ENCODE measurements at places on chromosomes 1 and 21.
A peak's percentile ranks its signal among the peaks of the same experiment; 100 is the strongest.

- peak; percentile 71 for DNase-seq
Measured at GRCh38 chr1:220843481-220844011, 35.7 kb upstream of the HLX start.

GRCh38 chr1:221774054-221774842, 32.4 kb upstream of the DUSP10 start:
- DNase-seq: no peak

DNA sequence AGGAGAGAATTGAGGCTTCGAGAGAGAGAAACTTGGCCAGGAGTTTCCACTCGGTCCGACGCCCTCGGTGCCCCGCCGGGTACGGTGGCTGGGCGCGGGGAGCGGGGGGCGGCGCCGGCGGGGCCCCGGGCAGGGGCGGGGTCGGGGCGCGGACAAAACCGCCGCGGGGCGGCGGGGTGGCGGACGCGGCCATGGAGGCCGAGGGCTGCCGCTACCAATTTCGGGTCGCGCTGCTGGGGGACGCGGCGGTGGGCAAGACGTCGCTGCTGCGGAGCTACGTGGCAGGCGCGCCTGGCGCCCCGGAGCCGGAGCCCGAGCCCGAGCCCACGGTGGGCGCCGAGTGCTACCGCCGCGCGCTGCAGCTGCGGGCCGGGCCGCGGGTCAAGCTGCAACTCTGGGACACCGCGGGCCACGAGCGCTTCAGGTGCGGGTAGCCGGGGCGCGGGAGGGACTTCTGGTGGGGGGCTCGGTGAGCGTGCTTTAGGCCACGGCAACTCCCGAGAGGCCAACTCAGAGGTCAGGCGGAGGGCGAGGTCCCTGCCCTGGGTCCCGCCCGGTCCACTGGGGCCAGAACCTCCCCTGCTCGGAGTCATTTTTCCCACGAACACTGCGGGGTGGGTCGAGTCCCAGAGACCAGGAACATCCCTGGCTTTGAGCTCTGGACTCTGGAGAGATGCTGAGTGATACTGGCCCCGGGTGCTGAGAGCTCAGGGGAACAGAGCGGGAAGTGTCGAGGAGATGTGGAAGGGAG, 431 bp downstream of the RAB42 start:
- no peak for DNase-seq

GRCh38 chr1:243942196-243943150, 92.4 kb upstream of the AKT3 start:
- DNase-seq: no peak

- no peak for DNase-seq
Measured at GRCh38 chr1:240193679-240194078, 102.0 kb downstream of the FMN2 start.

All from forelimb muscle (tissue), 1 donor.